ENCODE measurements at places on chromosomes 6 and 20. TPM values are rescaled to one million over a fixed set of nuclear protein-coding genes. Genes with fewer than 3 reads are reported as not detected.

ELOVL2 gene
- 1.5 TPM for total RNA-seq

CD83 gene
- total RNA-seq: 4.2 TPM

RNF8 gene
- 9.2 TPM for total RNA-seq

POM121L2 gene
- total RNA-seq: not detected

WFDC2 gene
- 3.5 TPM for total RNA-seq

OTOR gene
- total RNA-seq: not detected

ATP9A gene
- total RNA-seq: 47.4 TPM

NUP153 gene
- 33.0 TPM for total RNA-seq

ADGRF5 gene
- total RNA-seq: 17.4 TPM

RAET1L gene
- total RNA-seq: not detected

PERP gene
- total RNA-seq: 15.3 TPM

SNPH gene
- 6.7 TPM for total RNA-seq

CSTF1 gene
- 22.8 TPM for total RNA-seq

PLN gene
- 12.7 TPM for total RNA-seq

MLN gene
- total RNA-seq: not detected

MYCT1 gene
- total RNA-seq: 21.3 TPM

KIAA1755 gene
- total RNA-seq: 16.1 TPM

ZNF391 gene
- total RNA-seq: 3.3 TPM

PLCG1 gene
- total RNA-seq: 139 TPM

GABRR1 gene
- total RNA-seq: not detected

BPIFB1 gene
- not detected for total RNA-seq

TFAP2C gene
- 2.1 TPM for total RNA-seq

FNDC1 gene
- 2.1 TPM for total RNA-seq

RAD21L1 gene
- total RNA-seq: not detected

ENPP5 gene
- total RNA-seq: 2.0 TPM

SLC13A3 gene
- 10.0 TPM for total RNA-seq

RSPH9 gene
- not detected for total RNA-seq

GPSM3 gene
- total RNA-seq: 10.2 TPM

HMGA1 gene
- total RNA-seq: 8.1 TPM

TOX2 gene
- total RNA-seq: 1.3 TPM

SRMS gene
- total RNA-seq: not detected

IRF4 gene
- 6.9 TPM for total RNA-seq

XKR7 gene
- not detected for total RNA-seq

RRAGD gene
- 21.3 TPM for total RNA-seq

DLK2 gene
- not detected for total RNA-seq

TRAPPC3L gene
- not detected for total RNA-seq

IL17F gene
- not detected for total RNA-seq

SYNDIG1 gene
- total RNA-seq: 15.5 TPM

MYLK2 gene
- 1.3 TPM for total RNA-seq

CD2AP gene
- total RNA-seq: 32.1 TPM

TRIM31 gene
- not detected for total RNA-seq

CST7 gene
- total RNA-seq: 6.1 TPM

SGK2 gene
- 3.6 TPM for total RNA-seq

ASIP gene
- total RNA-seq: 3.3 TPM

RTF2 gene
- 67.1 TPM for total RNA-seq

SLC17A3 gene
- not detected for total RNA-seq

DNAH8 gene
- total RNA-seq: not detected

CDH26 gene
- 4.8 TPM for total RNA-seq

BNIP5 gene
- total RNA-seq: not detected

TNFAIP3 gene
- total RNA-seq: 29.3 TPM

CTNNBL1 gene
- total RNA-seq: 25.5 TPM

HMGCLL1 gene
- 2.1 TPM for total RNA-seq

DPPA5 gene
- not detected for total RNA-seq

NRSN1 gene
- total RNA-seq: not detected

PLA2G7 gene
- 4.8 TPM for total RNA-seq

SLC32A1 gene
- not detected for total RNA-seq

Data from tibial nerve (tissue), 4 donors.